ENCODE measurements at places on chromosomes 2 and 18.

DNA sequence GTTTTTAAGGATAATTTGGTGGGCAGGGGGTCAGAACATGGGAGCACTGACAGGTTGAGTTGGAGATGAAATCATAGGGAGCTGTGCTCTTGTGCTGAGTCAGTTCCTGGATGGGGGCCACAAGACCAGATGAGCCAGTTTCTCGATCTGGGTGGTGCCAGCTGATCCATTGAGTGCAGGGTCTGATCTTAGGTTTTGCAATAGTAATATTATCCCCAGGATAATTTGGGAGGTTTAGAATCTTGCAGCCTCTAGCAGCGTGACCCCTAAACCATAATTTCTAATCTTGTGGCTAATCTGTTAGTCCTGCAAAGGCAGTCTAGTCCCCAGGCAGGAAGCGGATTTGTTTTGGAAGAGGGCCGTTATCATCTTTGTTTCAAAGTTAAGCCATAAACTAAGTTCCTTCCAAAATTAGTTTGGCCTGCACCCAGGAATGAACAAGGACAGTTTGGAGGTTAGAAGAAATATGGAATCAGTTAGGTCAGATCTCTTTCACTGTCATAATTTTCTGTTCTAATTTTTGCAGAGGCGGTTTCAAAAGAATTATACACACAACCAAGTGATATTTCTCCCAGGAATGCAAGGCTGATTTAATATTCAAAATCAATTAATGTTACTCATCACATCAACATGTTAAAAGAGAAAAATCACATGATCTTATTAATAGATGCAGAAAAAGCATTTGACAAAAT is 23.0 kb downstream of the DBI start:
- peak; percentile 74 for DNase-seq

GRCh38 chr18:31497836-31498573 is at the start of gene DSG2:
Gene DSG2, plus strand, starts transcription at chr18:31498177. Its CDS starts 75 bp downstream, at chr18:31498252.
- peak; percentile 14 for DNase-seq

DNA sequence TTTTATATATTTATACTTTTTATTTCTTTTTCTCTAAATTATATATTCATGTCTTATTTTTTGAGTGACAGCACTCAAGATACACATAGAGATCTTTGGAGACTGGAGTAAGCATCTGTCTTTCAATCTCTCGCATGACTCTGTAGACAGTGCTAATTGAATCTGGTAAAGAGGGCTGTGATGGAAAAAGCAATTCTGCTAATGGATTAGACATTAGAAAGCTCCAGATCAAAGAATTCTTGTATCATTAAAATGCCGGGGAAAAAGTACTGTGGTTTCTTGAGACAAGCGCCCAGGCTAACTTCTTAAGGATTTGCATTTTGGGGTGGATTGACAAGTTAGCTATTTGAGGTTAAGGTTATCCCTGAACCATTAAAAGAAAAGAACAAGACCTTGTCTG is 383.1 kb upstream of the TNP1 start:
- DNase-seq: no peak

DNA sequence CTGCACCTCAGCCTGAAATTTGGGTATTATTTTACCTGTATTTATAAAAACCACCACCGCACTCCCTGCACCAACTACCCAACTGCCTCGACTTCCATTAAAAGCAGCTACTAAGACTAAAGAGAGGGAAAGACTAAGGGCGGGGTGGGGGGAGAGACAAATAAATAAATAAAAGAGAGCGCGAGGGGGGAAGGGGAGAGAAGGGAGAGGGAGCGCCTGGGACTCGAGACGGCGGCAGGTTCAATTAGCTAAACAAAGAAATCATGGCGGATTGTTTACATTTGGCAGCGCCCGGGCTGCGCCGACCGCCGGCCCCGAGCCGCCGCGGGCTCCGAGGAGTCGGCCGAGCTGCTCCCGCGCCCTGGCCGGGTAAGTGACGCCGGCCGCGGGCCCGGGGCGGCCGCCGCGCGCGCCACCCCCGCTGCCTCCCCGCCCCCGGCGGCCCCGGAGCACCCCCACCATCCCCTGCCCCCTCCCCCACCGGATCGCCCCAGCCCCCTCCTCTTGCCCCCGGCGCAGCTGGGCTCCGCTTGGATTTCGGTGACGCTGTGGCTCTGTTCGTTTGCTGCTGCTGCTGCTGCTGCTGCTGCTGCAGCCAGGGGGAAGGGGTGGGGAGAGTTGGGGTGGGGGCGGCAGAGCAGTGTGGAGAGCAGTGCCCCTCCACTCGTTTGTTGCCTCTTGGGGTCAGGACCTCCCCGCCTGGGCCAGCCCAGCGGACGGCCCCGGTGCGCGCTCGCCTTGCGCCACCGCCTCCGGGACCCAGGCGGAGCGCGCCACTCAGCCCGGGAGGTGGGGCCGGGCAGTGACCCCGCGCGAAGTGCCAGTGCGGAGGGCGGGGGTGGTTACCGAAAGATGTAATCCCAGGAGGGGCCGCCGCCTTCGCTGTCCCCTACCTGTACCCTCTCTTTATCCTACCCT is 187.2 kb upstream of the FANCL start:
- no peak for DNase-seq

GRCh38 chr18:28095041-28095440 is 81.9 kb downstream of the CDH2 start:
- DNase-seq: no peak

DNA sequence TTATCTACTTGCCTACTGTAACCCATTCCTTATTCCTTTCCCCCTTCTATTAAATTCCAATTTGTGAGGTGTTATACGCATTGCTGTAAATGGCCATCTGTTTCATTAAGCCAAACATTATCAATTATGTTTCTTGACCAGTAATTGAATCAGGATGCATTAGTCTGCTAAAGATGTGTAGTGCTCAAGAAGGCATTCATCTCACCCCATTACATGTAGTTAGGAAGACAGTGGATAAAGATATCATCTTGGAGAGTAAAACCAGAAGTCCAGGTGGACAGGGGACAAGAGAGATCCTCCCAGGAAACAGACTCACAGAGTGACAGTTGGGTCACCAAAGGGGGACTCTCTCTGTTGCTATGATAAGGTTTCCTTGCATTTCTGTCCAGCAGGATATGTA is 73.3 kb upstream of the FAM98A start:
- no peak for DNase-seq

- DNase-seq: peak; percentile 34
These were observed at the start of gene ZNF396 for GRCh38 chr18:35376742-35377695. Gene ZNF396, minus strand, starts transcription at chr18:35377337. Its CDS starts 3,045 bp downstream, at chr18:35374292.

DNA sequence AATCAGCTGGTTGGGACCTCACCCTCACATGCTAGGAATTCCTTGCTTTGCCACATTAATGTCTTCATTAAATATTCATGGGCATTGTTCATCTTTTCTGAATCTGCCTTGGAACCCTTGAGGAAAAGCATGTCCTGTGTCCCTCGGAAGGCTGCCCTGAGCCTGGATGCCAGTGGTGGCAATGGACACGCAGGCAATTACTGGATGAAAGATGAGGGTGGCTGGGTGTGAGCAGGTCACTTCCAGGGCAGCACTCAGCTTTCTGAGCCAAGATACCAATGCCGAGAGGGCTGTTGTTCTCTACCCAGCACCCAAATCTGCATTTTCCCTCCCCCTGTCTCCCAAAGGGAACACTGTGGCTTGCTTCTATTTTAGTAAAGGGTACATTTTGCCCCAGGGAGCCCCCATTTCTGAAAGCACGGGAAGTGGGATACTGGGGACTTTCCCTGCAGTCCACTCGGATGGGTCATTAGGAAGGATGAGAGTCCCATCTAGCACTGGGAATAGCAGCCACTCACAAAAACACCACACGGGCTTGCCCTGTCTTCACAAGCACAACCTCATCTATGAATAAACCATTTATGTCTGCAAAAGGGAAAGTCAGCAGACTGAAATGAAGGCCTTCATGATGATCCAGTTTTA is 234.8 kb downstream of the SOX11 start:
- DNase-seq: no peak

DNA sequence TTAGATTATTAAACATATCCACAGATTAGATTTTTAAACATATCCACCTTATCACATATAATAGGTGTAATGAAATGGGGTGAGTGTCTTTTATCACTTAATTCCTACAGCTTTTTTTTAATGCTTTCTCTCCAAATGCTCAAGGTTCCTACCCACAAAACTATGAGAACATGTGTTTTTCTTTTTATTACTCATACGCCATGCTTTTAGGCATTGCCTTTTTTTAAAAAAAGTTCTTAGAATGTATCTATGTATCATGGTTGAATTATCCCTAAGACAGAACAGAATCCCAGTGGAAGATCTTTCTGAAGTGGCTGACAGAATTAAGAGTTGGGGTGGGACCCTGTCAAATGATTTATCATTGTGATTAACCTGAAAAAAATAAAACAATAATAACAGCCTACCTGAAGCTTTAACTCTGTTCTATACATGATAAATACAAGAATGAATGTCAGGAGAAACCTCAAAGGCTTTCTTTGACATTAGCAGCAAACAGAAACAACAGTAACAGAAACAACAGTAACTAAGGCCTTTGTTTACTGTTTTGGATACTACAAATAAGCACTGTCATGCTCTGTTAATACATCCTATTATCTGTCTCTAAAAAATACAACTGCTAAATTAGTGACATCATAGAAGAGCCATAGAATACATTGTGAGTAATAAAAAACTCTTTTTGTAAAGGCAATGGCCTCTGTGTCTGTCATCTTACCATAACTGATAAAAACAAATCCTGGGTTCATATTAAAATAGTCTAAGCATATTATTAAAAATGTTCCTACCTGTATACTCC is 4.1 kb upstream of the ZNF397 start:
- peak; percentile 30 for DNase-seq

DNA sequence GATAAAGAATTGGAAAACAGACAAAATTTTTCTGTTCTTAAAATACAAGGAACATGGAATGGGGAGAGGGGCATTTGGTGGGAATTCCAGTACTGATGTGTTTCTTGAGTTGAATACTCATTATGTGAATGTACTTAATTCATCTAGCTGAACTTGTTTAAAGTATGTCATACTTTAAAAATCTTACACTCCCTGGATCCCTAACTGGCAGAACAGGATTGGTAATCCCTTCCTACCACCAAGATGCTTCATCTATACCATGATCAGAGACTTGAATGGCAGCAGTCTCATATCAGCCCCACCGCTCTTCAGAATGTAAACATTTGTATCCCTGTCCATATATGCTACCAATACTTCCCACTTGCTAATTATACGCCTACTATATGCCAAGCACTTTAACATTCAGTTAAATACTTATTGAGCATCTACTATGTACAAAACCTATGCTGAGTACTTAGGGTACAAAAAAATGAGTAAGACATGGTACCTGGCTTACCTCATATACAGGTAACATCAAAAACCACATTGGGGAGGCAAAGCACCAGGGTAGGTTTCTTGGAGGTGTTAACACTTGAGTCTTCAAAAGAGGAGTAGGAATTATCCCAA is 5.3 kb downstream of the MEMO1 start:
- no peak for DNase-seq

GRCh38 chr18:10400534-10401307 is 53.7 kb upstream of the APCDD1 start:
- DNase-seq: no peak

- DNase-seq: no peak
These were observed 152.1 kb downstream of the LPIN1 start for GRCh38 chr2:11898576-11898975.

DNA sequence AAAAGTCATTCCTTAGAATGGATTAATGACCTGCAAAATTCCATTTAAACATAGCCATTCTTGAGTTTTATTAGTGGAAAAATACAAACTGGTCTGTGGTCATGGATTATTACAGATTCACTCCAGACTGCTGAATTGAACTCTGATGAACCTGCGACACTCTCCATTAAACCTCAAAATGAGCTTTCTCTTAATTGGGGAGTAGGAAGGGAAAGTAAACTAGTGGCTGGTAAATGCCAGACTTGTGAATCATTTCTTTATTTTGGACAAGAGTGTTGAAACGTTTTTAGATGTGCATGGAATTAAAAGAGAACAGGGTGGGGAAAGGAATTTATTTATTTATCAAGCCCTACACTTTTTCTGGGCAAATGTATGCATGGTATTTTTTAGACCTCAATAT is 321.2 kb upstream of the FANCL start:
- DNase-seq: no peak

- DNase-seq: no peak
These were observed 408.2 kb upstream of the HS6ST1 start for GRCh38 chr2:128726911-128727310.

DNA sequence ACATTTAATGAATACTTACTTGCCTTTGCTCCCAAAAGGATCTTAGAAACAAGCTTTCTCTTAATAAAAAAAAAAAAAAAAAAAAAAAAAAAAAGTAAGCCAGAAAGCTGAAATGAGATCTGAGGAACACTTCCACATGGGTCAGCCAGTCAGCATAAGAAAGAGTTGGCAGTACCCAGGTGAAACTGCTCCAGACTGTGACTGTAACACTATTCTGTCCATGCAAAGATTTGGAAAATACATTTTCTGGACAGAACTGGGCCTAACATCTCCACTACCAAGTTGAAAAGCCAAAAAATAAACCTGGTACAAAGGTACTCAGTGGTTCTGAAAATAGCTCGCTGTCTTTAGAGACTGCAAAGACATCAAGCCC is 135.7 kb downstream of the THADA start:
- no peak for DNase-seq

DNA sequence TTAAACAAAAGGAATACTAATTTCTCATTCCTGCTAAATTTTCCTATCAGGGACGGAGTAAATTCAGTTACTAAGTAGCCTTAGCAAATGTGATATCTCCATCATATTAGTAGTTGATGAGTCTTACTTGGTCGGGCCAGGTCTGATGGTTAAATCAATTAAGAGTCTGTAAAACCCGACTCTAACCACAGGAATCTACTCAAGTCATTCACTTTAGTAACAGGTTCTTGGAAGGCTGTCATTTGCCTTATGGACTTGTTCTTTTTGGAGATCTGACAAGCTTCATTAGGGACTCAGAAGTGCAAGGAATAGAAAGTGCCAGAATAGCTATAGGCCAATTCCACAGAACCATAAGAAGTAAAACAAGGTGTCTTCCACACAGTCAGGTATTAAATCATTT is 119.0 kb downstream of the GCA start:
- no peak for DNase-seq

DNA sequence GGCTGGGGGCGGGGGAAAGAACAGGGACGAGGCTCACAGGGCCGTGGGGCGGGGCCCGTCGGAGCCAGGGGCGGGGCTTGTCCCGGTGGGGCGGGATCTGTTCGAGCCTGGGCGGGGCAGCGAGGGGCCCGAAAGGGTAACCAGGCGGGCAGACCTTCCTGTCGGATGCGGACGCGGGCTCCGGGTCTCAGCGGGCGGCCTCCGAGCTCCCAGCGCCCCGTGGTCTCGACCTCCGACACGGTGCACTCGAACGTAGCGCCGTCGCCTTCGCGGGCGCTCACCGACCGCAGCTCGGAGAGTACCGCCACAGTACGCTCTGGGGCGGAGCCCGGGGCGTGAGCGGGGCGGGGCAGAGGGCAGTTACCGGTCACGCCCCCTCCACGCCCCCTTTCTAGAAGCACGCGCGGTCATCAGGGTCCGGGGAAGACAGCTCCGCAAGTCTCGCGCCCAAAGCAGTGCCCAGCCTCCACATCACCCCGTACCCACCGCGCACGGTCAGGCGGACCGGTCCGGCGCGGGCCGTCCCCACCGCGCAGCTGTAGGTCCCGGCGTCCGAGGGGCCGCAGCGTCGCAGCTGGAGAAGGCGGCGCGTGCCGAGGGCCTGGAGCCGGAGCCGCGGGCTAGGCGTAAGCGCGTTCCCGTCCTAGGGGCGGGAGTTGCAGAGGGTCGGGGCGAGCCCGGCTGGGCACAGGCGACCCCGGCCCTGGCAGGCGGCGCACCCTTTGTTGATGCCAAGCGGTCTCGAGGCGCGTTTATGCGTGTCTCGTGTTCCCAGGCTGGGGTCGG is 8.7 kb downstream of the TMEM198 start:
- peak; percentile 53 for DNase-seq
